Urothelium cell line (cell line): ENCODE measurements at places on chromosomes 1 and 21.

DNA sequence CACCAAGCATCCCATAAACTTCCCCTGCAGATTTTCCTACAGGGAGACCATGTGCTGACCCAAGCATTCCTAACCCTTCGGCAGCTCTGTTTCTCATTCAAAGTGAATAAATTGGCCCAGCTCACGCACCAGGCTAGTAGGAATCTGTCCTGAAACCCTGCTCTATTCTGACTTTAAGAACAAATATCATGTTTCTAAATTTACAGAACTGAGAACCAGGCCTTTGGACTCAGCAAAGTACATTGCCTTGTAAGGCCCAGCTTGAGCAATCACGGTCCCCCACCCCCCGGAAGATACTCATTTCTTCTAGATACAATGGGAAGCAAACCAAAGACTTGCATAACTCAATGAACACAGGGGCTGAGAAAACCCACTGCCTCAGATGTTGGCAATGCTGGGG lies 160.1 kb upstream of the NFIA start:
- no peak for DNase-seq

- DNase-seq, result no peak
Observed at GRCh38 chr21:34886240-34887104, 162.6 kb downstream of the RUNX1 start.

GRCh38 chr1:223258751-223259198 lies 105.2 kb downstream of the SUSD4 start:
- peak; percentile 57 for DNase-seq

DNA sequence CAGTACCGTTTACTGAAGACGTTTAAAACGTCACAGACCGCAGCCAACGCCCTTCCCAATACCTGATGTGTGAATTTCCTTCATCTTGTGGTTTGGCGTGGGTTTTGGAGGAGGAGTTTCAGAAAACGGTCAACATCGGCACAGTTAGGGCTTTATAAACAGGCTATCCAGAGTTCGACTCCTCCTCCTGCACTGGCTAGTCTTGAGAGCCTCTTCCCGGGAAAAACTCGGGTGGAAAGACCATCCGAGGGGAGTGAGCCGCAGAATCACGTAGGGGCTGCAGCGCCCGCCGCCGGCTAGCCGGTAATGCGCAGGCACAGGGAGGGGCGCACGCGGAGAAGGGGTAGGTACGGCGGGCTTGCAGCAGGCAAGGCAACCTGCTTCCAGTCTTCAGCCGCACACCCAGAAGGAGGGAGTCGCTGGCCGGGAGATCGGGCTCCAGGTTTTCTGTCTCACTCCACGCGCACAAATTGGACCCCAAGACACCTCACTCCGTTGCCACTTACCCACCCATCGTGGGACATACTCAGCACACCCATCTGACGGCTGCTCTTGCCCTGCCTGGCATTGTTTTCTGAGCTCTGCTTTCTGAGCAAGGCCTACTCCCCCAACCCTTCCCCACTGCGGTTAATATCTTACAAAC lies 25.4 kb downstream of the SLC19A2 start:
- DNase-seq, result no peak

GRCh38 chr1:3746389-3746829 lies 5.8 kb upstream of the CCDC27 start:
- no peak for DNase-seq

DNA sequence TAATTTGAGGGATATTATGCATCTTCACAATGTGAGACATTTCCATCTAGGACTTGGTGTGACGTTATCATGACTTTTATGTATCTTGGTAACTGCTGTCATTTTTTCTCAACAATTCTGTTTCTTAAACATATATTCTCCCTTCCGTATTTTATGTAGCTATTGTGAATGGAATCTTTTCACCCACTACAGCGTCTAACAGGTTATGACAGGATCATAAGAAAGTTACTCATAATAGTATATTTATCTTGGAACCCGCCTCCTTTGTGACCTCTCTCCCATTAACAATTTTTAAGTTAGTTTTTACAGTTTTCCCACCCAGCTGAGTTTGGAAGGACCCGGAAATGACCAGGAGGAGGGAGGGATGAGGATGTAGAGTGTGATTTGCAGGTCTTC lies 6.8 kb upstream of the DMRTA2 start:
- DNase-seq, result no peak

DNA sequence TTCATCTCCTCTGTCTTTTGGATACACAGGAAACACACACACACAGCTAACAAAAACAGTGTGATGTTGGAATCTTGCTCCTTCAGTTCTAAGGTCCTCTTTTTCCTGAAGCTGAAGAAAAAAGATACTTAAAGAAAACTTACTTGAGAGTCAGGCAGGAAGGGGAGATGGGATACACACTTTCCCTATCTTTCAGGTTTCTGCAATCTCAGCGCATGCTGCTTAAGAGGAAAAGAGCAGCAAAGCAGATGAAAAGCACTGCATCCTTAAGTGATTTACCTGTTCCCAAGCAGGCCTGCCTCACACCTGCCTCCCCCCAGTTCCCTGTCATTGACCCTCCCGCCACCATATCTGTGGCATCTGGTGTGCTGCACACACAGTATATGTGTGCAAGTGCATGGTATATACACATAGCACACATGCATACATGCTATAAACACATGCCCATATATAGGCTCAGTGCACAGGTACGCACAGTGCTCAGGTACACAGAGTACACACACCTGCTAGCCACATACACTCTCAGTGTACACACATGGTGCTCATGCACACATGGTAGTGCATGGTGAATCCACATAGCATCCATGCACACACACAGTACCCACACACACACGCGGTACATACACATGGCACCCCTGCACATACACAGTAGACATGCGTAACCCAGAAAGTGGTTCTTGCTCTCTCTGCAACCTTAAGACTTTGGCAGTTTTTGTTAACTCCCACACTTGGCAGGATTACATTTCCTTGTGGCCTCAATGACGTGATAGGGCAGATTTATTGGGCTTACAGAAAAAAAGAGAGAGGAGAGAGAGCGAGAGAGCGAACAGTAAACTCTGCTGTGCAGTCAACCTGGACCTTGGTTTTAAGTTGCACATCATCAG lies 166.9 kb downstream of the TOMM20 start:
- DNase-seq, result peak; percentile 52

- DNase-seq, result no peak
Observed at GRCh38 chr1:110012100-110012780, 22.2 kb upstream of the STRIP1 start.
